Neural crest cell (in vitro differentiated cells): ENCODE measurements at places on chromosomes 7 and 10. TPM values are rescaled to one million over a fixed set of nuclear protein-coding genes. Genes with fewer than 3 reads are reported as not detected.

PLA2G12B gene
- not detected in 2 replicates for total RNA-seq

DNA sequence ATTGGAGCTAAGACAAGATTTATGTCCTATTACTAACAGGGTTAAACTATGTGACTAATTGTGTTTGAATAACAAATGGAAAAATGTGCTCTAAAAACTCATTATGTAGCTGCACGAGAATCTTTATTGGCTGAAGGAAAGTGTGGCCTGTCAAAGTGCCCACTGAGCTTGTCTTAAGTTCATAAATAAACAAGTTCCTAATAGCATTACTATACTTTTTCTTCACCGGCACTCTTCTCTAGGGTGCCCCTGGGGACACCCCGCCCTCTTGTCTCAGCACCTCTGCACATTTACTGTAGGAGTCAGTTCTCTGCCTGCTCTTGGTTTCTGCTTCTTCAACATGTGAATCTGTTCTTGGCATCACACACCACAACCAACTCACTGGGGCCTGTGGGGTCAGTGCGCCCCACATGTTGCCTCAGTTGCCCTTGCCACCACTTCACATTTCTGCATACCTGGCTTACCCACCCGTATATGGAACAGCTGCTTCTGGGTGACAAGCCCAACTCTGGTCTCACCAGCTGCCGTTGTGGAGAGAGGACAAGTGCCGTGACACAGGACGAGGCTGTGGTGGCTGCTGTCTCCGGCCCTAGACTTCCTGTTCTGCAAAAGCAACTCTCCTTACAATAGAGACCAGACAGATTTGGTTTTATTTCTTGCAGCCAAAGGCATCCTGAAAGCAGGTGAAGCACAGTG, 96.3 kb upstream of the DDC start:
- peaks cover 3% of the 10 kb centered on the region for H3K36me3 ChIP-seq
- no peak for DNase-seq
- no peaks in the 10 kb centered on the region for H3K27me3 ChIP-seq

GRCh38 chr7:8149222-8149621, 112.7 kb downstream of the ICA1 start:
- H3K27me3 ChIP-seq, result no peaks in the 10 kb centered on the region
- no peak overlapping the region for H3K27ac ChIP-seq
- no peak for DNase-seq
- peaks cover 18% of the 10 kb centered on the region for H3K4me1 ChIP-seq

SFTPA2 gene
- not detected in 2 replicates for total RNA-seq

DNA sequence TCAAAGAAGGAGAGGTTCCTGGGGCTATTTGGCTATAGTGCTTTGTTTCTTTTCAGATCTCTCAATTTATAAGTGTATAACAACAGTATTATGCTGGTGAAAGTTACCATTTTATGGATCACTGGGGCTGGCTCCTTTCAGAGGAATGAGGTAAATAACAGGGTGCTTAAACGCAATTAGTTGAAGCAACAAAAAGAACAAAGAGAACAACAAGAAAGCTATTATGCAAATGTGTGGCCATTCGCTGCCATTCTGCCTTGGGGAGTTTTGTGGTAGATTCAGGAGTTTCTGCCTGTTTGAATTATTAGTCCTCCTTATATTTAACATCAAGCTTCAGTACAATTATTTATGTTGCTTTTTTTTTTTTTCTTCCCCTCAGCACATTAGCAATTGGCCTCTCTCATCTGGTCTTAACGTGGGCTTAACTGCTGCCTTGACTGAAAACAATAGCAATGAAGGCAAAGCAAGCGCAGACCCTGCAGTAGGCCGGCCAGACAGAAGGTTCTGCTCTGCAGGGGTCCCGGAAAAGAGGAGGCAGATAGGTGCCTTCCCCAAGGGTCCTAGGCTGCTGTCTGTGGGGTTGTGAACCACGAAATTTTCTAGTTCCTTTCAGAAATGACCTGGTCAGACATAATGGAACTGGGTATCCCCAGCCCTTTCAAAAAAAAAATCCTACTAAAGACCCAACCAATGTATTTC, 339.9 kb upstream of the PODXL start:
- H3K27me3 ChIP-seq, result peaks cover 12% of the 10 kb centered on the region
- no peak overlapping the region for H3K4me3 ChIP-seq
- peaks cover 19% of the 10 kb centered on the region for H3K4me1 ChIP-seq
- H3K27ac ChIP-seq, result no peak overlapping the region
- DNase-seq, result no peak

DNA sequence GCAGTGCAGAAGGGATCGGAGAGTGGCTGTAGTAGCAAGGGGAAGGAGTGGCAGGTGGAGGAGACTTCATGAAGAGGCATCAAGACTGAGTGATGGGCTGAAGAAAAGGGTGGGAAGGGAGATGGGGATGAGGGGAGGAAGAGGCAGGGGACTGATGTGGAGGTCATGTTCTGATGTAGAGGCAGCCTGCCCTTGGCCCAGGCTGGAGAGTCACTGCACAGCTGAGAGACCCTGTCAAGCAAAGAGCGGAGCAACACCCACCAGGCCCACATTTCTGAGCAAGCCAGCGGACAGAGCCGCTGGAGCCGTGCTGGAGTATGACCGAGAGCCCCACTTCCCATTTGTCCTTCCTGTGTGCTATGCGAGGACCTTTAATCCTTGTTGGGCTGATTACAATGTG, 501.6 kb upstream of the MKI67 start:
- no peak for DNase-seq
- H3K27me3 ChIP-seq, result peaks cover under 1% of the 10 kb centered on the region
- H3K36me3 ChIP-seq, result no peaks in the 10 kb centered on the region
- no peak overlapping the region for H3K4me3 ChIP-seq
- H3K4me1 ChIP-seq, result peaks cover 55% of the 10 kb centered on the region

DNA sequence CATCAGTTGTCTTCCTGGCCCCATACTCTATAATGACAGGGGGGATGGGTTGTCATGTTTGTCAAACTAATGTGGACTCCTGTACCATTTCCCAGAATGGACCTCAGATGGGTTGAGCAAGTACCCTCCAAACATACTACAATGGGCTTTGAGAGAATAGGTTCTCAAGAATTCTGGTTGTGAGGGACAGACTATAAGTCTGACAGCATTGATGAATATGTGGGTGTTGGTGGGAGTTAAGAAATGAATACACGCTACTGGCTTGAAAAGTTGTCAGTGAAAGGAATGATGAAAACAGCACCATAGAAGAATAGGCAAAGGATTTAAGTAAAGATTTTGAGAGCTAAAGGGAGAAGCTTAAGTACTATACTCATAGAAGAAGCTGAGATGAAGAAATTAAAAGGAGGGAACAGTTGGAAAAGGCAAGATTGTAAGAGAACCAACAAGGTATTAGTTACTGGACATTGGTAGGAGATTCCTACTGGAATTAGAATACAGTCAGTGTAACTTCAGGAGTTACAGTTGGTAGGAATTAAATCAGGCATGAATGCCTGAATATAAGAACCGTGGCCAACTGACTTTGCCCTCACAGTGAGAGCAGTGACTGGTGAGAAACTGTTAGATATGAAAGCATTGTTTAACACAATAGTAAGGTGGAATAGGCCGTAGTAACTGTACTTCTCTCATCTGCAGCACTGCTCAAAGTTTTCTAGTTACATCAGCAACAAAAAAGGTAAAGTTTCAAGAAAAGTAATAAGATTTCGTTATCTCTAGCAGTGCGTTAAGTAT, 86.3 kb downstream of the LCOR start:
- H3K36me3 ChIP-seq, result peaks cover 9% of the 10 kb centered on the region
- H3K4me1 ChIP-seq, result peaks cover 17% of the 10 kb centered on the region
- no peak for DNase-seq
- no peak overlapping the region for H3K27ac ChIP-seq
- H3K27me3 ChIP-seq, result no peaks in the 10 kb centered on the region

DNA sequence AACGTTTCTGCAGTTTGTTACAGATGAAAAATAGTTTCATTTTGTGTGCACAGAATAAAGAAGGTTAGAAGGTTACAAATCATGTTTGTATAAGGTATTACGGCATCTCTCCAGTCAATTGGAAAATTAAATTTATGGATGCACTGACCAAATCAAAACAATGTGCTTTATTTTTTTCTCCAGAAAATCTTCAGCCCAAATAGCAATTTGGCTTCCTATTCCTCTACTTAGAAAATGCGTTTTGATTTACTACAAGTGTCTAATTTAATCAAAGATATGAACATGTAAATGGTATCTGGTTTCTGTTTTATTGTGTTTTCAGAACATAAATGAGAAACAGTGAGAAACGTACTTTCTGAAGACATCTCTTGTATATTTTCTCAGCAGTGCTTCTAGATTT, 63.4 kb downstream of the AGMO start:
- no peaks in the 10 kb centered on the region for H3K4me1 ChIP-seq
- no peak overlapping the region for H3K27ac ChIP-seq
- no peak for DNase-seq
- H3K4me3 ChIP-seq, result no peak overlapping the region
- no peaks in the 10 kb centered on the region for H3K36me3 ChIP-seq

SNX10 gene
- 5.0 and 5.4 TPM in 2 replicates for total RNA-seq

GRCh38 chr10:116472891-116473290, 45.2 kb downstream of the PNLIPRP3 start:
- no peak overlapping the region for H3K27ac ChIP-seq
- no peak overlapping the region for H3K4me3 ChIP-seq
- H3K27me3 ChIP-seq, result no peaks in the 10 kb centered on the region
- peaks cover 3% of the 10 kb centered on the region for H3K4me1 ChIP-seq
- DNase-seq, result no peak

- H3K27me3 ChIP-seq, result no peaks in the 10 kb centered on the region
- no peak overlapping the region for H3K27ac ChIP-seq
- DNase-seq, result no peak
Observed at GRCh38 chr7:33773053-33773452, 132.3 kb upstream of the BMPER start.

IFIT5 gene
- total RNA-seq, result 12.9 and 13.9 TPM in 2 replicates

DNA sequence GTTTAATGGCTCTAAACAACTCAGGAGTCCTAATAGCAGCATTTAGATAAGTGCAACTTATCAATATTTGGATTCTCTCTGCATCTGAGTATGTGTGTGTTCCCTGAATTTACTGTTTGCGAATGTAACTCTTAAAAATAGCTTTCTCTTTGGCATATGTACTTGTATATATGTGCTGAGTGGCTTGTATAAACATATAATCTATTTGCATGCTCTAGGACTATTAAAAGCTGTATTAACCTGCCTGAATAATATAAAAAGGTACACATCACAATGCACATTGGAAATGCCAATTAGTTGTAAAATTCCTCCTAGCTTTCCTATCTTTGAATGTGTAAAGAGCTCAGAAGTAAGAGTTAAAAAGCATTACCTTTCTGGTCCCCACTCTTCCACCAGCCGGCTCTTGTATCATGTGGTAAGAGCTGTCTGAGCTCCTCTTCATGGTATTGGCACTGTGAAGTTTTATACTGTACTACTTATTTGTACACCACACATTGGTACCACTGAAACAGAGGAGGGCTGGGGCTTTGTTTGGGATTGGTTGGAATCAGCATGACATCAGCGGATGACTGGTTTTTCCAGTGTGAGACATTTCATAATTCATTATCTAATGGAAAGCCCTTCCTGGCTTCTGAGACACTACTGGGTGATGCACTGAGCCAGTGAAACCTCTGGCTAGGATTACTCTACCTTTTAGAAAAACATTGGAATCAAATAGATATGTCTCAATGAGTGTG, at the start of gene INHBA:
INHBA (minus strand) TSS at position 456 of the 737 bp plus-strand sequence. CDS start 2,716 bp downstream, outside the sequence.
- no peak within 1 kb of the TSS for H3K27ac ChIP-seq
- peaks cover 92% of the 10 kb centered on the region for H3K27me3 ChIP-seq
- DNase-seq, result no peak
- H3K4me1 ChIP-seq, result peaks cover 41% of the 10 kb centered on the region
- no peaks in the 10 kb centered on the region for H3K36me3 ChIP-seq

GRCh38 chr10:55641601-55642000, 719.5 kb downstream of the ZWINT start:
- H3K27ac ChIP-seq, result no peak overlapping the region
- H3K36me3 ChIP-seq, result no peaks in the 10 kb centered on the region
- peaks cover 3% of the 10 kb centered on the region for H3K4me1 ChIP-seq
- H3K4me3 ChIP-seq, result no peak overlapping the region
- H3K27me3 ChIP-seq, result no peaks in the 10 kb centered on the region
- no peak for DNase-seq

DNA sequence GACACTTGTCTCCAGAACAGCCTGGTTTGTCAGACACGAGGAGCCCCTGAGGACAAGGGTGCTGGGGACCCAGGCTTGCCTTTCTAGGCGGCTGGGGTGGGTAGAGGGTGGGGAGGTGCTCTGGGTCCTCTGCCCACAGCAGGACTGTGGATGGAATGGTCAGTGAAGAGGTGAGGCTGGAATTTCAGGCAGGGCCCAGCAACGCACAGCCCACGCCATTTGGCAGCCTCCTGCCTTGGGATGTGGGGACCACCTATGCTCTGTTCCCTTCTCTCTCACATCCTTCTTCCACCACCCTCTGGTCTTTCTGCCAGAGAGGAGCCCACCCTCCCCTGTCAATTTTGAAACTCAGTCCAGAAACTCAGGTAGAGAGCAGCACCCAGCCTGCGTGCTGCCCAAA, 103.2 kb downstream of the CXCL12 start:
- H3K27me3 ChIP-seq, result no peaks in the 10 kb centered on the region
- no peak for DNase-seq
- no peaks in the 10 kb centered on the region for H3K36me3 ChIP-seq
- H3K4me3 ChIP-seq, result no peak overlapping the region
